T-helper 17 cell (primary cell): ENCODE measurements at places on chromosomes 1 and 21. TPM values are rescaled to one million over a fixed set of nuclear protein-coding genes. Genes with fewer than 3 reads are reported as not detected.

The CD1E gene
- 0.42 TPM for total RNA-seq

The NR1I3 gene
- total RNA-seq: not detected

The MYOC gene
- not detected for total RNA-seq

The LRRC8D gene
- 33.5 TPM for total RNA-seq

The IQCC gene
- total RNA-seq: 4.1 TPM

The CDC7 gene
- total RNA-seq: 5.2 TPM

The GCSAML gene
- total RNA-seq: 1.7 TPM

The FCER1A gene
- total RNA-seq: 5.9 TPM

DNA sequence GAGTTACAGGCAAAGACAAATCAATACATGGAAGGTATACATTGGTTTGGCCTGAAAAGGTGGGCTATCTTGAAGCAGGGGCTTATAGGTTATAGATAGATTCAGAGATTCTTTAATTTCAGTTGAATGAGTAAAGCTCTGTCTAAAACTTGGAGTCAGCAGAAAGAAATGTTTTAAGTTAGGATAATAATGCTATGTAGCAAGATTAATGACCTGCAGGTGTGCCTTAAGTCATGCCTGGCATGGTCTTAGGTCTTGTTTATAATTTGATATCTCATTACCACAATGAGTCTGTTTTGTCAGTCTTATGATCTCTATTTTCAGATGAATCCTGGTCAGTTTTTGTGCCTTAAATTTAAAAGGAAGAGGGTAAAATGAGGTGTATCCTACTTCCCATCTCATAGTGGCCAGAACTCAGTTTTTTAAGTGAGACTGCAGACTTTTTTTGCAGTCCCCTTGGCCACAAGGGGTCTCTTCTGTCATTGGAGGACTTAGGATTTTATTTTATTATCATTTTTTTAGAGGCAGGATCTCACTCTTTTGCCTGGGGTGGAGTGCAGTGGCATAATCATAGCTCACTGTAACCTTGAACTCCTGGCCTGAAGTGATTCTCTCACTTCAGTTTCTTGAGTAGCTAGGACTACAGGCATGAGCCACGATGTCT, 21.3 kb upstream of the PGBD2 start:
- DNase-seq: no peak

- no peak for DNase-seq
These were observed 314.9 kb upstream of the DEPDC1 start for GRCh38 chr1:68811806-68812205.

DNA sequence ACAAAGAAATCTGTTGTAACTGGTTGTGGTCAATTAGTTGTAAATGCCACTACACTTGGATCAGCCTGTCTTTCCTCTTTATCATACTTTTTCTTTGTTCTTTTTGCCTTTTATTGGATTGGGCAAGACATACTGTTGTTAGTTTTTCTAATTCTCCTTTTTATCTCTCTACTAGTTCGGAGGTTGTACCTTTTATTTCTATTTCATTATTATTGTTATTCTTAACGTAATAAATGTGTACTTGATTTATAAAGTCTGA, 59.2 kb downstream of the IVNS1ABP start:
- DNase-seq: no peak

DNA sequence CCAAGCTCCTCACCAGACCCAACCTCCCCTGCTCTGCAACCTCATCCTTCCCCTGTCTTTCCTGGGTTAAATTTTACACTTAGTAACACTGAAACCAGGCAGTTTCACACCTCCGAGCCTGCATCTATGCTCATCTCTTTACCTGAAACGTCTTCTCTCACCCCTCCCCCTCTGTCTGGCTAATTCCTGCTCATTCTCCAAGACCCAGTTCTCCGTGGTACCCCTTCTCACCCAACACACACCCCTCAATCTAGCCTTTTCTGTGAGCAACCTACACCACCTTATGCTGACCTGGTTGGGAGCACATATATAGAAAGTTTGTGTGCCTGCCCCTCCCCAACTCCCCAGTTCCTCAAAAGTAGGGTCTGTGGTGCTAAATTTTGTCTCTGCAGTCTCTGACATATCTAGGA, 3.7 kb upstream of the KIAA1614 start:
- no peak for DNase-seq

GRCh38 chr1:26545969-26546323, 16.4 kb downstream of the RPS6KA1 start:
- DNase-seq: no peak

GRCh38 chr1:170770254-170770653, 106.3 kb downstream of the PRRX1 start:
- DNase-seq: no peak

GRCh38 chr21:33036430-33037162, 10.9 kb downstream of the OLIG2 start:
- DNase-seq: no peak

GRCh38 chr1:203592156-203592555, 34.5 kb upstream of the ATP2B4 start:
- no peak for DNase-seq

- no peak for DNase-seq
These were observed 49.1 kb downstream of the HLX start for GRCh38 chr1:220928320-220928719.

DNA sequence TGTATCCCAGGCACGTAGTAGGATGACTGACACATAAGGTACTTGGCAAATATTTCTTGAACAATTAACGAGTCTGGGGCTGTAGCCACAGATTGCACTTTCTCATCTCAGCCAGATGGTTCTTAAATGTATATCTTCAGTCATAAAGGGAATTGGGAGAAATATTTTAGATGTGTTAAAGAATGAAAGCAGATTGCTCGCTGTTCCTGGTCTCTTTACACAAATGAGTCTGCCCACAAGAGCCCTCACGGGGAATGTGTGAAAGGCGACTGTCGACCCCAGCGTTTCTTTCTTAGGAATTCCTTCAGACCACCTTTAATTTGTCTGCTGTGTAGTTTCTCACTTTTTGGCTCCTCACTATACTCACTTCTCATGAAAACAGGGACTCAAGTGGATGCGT, 725 bp downstream of the MT1HL1 start:
- no peak for DNase-seq

GRCh38 chr1:230495076-230495475, 68.9 kb upstream of the PGBD5 start:
- no peak for DNase-seq

DNA sequence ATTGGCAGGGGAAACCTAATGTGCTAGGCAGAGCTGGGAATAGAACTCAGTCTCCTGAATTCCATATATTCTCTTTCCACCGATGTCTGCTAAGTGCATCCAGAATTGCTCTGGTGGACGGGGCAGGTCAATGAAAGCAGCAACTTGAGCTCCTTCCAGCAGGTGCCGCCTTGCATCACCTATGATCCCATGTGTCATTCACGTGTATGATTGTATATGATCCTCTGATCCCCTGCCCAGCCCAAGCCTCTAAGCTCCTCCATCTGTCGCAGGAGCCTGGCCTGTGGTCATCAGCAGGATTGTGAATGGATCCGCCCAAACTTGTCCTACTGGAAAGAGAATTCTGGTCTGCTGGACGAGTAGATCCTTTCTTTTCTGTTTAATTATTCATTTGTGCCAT, 13.1 kb downstream of the ACTA1 start:
- no peak for DNase-seq

DNA sequence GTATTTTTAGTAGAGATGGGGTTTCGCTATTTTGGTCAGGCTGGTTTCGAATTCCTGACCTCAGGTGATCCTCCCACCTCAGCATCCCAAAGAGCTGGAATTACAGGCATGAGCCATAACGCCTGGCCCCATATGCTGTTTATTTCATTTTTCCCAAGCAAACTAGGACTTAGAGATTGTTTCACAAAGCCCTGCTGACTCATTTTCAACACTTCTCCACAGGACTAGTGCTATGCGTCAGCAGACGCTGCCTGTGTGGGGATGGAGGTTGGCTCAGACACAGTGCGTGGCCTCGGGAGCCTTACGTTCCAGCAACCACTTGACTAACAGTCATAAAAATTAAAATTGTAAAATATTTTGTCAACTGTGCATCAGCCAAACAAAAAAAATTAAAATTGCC, 22.7 kb downstream of the PKNOX1 start:
- no peak for DNase-seq
